Breast epithelium (tissue), 4 donors: ENCODE measurements at places on chromosomes 16 and 17. TPM values are rescaled to one million over a fixed set of nuclear protein-coding genes. Genes with fewer than 3 reads are reported as not detected.

Gene TCAP
- total RNA-seq: 0.48 TPM

Gene HAPSTR1
- 63.5 TPM for total RNA-seq

- DNase-seq: no peak
Observed at GRCh38 chr17:31283841-31284240, 13.2 kb downstream of the OMG start.

Gene SOCS7
- total RNA-seq: 24.0 TPM

GRCh38 chr17:54347495-54347894 lies 524.8 kb downstream of the KIF2B start:
- no peak for DNase-seq

- DNase-seq: no peak
Observed at GRCh38 chr17:14331982-14332298, 31.1 kb downstream of the HS3ST3B1 start.

GRCh38 chr17:8001976-8002720 lies at the start of gene GUCY2D:
GUCY2D (plus strand) TSS chr17:8002615; CDS start chr17:8003048, 433 bp downstream.
- no peak for DNase-seq

GRCh38 chr17:8041249-8041928 lies 2.5 kb downstream of the ALOX15B start:
- no peak for DNase-seq

- no peak for DNase-seq
Observed at GRCh38 chr16:84379709-84380362, 11.5 kb downstream of the ATP2C2 start.

- no peak for DNase-seq
Observed at GRCh38 chr16:57115514-57116182, 23.3 kb downstream of the CPNE2 start.

GRCh38 chr16:6517020-6517720 lies 815.5 kb upstream of the RBFOX1 start:
- DNase-seq: no peak

- DNase-seq: no peak
Observed at GRCh38 chr17:45364531-45365390, 47.9 kb upstream of the MAP3K14 start.

Gene EFNB3
- total RNA-seq: 3.3 TPM

Gene KRTAP9-3
- not detected for total RNA-seq

Gene MYH2
- total RNA-seq: not detected

Gene ARL5C
- not detected for total RNA-seq

- DNase-seq: no peak
Observed at GRCh38 chr17:43315858-43316521, 82.2 kb upstream of the RNU2-1 start.

Gene APOH
- total RNA-seq: not detected

- no peak for DNase-seq
Observed at GRCh38 chr17:29826114-29826692, 103.8 kb downstream of the SSH2 start.

Gene TPPP3
- 1.3 TPM for total RNA-seq

Gene RUNDC3A
- 1.6 TPM for total RNA-seq

- no peak for DNase-seq
Observed at GRCh38 chr16:19696961-19697360, 21.1 kb downstream of the KNOP1 start.
